WTC11 (cell line): ENCODE measurements at places on chromosomes 3 and 15. TPM values are rescaled to one million over a fixed set of nuclear protein-coding genes. Genes with fewer than 3 reads are reported as not detected.

DNA sequence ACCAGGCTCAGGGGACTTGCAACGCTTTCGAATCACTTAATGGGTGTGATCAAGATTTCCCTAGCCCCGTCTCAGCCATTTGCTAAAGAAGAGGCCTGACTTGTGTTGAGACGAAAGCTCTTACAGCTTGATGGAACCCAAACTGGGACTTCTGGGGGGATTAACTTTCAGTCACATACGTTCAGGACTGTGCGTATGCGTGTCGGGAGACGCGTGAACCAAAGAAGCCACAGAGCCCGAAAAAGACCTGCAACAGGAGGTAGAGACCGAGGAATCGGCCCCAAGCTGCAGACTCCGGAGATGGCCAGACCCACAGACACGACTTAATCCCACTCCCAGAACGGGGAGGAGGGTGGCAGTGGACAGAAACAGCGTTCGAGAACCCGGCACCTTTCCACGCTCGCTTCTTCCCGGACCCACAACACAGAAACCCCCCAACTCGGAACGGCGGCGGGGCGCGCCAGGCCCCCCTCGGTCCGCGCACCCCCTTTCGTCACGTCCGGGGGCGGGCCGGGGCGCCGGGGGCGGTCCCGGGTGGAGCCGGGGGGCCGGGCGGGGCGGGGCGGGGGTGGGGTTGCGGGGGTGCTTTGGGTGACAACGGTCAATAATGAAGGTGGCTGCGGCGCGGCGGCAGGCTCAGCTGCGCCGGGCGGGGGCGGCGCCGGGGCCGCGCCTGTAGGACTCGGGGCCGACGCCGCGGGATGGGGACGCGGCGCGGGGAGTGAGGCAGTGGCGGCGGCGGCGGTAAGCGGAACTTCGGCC lies at the start of gene ATP11B:
Gene ATP11B (plus strand): TSS at position 604 of the 762 bp plus-strand sequence. CDS start 256 bp downstream, outside the sequence.
- peak; percentile 59 for DNase-seq

DNA sequence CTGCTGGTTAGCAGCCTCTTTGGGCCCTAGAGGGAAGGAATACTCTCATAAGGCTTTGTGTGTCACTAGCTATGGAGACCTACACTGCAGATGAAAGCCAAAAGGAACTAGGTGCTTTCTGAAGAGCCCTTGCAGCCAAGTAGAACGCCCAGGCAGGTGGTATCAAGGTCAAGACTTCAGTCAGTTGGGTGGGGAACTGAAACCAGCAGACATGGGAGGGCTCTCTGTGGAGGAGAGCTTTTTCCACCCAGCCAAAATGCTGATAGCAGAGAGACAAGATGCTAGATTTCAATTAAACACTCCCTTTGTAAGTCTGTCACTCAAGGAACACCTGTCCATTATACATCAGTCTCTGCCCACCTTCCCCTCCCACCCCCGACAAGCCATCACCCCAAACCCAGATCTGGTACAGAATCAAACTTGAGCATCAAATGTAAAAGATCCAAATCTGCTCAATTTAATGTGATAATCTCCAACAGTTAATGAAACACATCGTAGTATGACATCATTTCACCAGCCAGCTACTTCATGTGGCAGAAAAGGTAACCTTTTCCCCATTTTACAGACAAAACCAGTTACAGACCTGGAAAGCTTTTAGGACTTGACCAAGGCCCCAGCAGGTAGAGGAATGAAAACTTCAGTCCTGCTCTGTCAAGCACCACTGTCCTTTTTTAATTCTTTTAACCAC lies 14.6 kb downstream of the MRPS25 start:
- no peak for DNase-seq

GRCh38 chr3:47010111-47010712 lies 30.7 kb downstream of the NBEAL2 start:
- DNase-seq = no peak

- DNase-seq = no peak
These were observed 2.0 kb downstream of the XRN1 start for GRCh38 chr3:142445816-142446254.

DNA sequence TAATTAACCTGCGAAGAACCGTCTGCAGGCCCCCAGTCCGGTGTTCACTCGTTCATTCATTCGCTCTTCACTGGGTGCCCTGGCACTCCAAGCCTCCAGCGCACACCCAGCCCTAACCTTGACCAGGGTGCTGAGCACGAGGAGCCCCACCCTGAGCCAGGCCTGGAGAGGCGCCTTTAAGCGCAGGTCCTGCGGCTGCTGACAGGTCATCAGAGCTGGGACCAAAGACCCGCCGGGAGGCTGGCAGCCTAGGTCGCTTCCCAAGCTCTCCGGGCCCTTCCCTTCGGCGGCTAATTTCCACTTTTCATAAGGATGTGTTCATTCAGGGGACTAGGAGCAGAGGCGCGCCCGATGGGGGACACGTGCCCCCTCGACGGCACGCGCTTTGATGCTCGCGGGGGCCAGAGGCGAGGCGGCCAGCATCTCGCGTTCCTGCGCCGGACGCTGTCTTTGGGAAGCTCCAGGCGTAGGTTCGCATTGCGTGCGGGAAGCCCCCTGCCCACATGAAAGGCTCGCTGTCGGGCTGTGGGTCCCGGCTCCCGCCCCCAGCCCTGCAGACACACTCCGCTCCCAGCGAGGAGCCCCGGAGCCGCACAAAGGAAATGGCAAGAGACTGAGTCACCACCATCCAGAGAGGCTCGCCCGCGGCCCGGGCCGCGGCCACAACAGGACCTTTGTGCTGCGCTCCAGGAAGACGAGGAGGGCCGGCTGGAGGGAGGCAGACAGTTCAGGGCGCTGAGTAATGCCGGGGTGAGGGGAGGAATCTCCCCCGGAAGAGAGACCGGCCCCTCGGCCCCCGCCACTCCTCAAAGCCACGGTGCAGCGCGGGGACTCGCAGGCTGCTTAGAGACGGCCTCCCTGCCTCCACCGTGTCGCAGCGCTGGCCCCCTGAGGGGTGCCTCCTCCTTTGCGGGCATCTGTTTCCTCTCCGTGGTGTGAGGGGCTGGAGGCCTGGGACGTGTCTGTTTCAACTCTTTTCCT lies 266.4 kb upstream of the HES1 start:
- peak; percentile 58 for DNase-seq

GRCh38 chr3:144058713-144059112 lies 87.1 kb downstream of the DIPK2A start:
- no peak for DNase-seq

- DNase-seq = no peak
These were observed 3.6 kb downstream of the PLA2G4B start for GRCh38 chr15:41842229-41842628.

- no peak for DNase-seq
These were observed 249.8 kb downstream of the ALCAM start for GRCh38 chr3:105616374-105617121.

DNA sequence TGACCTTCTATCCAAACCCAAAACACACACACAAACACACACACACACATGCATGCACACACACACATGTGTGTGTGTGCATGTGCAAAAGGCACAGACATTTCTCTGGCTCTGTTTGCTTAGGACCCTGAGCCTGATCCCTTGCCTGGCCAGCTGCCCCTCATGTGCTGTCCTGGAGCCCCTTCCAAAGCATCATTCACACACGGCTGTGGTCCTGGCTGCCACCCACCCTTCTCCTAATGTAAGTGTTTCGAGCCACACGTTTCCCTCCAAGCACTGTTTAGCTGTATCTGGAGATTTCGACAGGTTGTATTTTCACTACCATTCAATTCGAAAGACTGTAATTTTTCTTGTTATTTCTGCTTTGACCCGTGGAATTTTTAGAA lies 45.8 kb upstream of the KLF13 start:
- peak; percentile 1 for DNase-seq

GRCh38 chr3:196219970-196220311 lies 3.6 kb downstream of the SLC51A start:
- no peak for DNase-seq

SLC9C1 gene
- total RNA-seq = 1.4 to 3.5 TPM (median 2.5 TPM) in 3 replicates
